H4 (cell line): ENCODE measurements at places on chromosomes 1 and 21. TPM values are rescaled to one million over a fixed set of nuclear protein-coding genes. Genes with fewer than 3 reads are reported as not detected.

SEC16B gene
- 0.04 and 0.27 TPM in 2 replicates for total RNA-seq

CD5L gene
- total RNA-seq: not detected in 2 replicates

MRAP gene
- not detected in 2 replicates for total RNA-seq

FRRS1 gene
- 13.1 and 18.6 TPM in 2 replicates for total RNA-seq

DENND2D gene
- total RNA-seq: 1.5 and 3.0 TPM in 2 replicates

GPA33 gene
- not detected in 2 replicates for total RNA-seq

TRPM2 gene
- 0.76 and 0.89 TPM in 2 replicates for total RNA-seq

VWA5B1 gene
- not detected in 2 replicates for total RNA-seq

LRRC42 gene
- total RNA-seq: 56.6 and 64.3 TPM in 2 replicates

UBR4 gene
- 25.9 and 39.2 TPM in 2 replicates for total RNA-seq

RGS4 gene
- 0.25 and 0.31 TPM in 2 replicates for total RNA-seq

ZNF697 gene
- 5.3 and 6.2 TPM in 2 replicates for total RNA-seq

CFAP45 gene
- 0.21 and 0.62 TPM in 2 replicates for total RNA-seq
